Gastroesophageal sphincter (tissue), 4 donors: ENCODE measurements at places on chromosomes 11 and 22. TPM values are rescaled to one million over a fixed set of nuclear protein-coding genes. Genes with fewer than 3 reads are reported as not detected.

DNA sequence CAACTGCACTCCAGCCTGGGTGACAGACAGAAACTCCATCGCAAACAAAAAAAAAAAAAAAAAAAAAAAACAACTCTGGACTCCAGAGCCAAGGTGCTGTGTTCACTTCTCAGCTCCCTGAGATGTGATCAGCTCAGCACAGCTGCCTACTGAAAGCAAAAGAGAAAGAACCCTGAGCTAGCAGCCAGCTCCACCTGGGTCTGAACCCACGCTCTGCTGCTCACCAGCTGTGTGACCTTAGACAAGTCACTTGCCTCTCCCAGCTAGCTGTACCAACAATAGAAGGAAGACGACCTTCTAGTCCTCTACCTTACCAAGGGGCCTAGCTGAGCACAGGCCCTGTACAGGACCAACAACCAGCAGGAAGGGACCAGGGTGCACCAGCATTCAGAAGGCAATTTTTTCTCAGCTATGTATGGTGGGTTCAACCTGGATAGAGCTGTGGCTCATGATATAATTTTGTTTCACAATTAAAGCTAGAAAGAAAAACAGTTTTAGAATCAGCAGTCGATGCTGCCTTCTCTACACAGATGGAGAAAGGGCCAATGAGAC lies 3.8 kb downstream of the DGCR2 start:
- ATAC-seq, result no peak

GRCh38 chr11:91969486-91969885 lies 255.1 kb upstream of the FAT3 start:
- no peak for ATAC-seq

DNA sequence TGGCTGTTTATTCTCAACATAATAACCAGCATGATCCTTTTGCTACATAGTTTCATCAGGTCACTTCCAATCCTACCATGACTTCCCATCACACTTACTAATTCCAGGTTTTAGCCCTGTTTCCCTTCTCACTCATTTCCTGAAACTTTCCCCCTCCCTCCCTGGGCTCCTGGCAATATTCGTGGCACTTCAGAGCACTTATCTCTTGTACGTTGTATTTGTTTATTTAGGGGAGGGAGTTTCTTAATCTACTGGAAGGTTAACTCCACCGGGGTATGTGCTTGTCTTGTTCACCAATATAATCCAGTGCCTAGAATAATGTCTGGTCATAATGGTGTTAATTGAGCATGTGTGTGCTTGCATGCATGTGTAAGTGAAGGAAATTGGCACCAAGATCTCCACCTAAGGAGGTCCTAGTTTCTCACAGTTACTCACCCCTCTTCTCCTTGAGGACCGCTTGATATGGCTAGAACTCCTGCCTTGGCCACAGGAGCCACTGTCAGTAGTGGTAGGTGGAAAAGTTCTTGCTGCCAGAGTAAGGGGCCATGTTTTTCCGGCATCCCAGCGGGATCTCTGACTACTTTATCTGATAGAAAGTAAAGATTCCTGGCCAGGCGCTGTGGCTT lies 11.7 kb downstream of the EIF3L start:
- no peak for ATAC-seq

GRCh38 chr22:46113910-46114517 lies 36.3 kb upstream of the PPARA start:
- ATAC-seq, result peak; percentile 24

- no peak for ATAC-seq
Observed at GRCh38 chr22:45125188-45125587, 38.5 kb upstream of the NUP50 start.

DNA sequence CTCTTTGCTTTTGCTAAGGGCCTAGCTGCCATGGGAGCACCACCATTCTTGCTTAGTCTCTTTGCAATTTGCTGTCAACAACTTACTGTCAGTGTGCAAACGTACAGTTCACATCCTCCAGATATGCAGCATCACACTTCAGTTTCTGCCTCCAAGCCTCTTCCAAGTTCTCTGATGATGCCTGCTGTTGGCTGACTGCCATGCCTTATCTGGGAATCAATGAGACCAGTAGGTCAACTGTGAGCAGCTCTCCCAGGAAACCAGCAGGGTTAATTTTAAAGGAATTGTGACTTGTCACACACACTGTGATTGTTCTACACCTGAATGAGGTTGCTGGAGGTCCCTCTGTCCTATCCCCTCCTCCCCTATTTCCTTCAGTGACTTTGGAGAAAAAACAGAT lies 56.0 kb downstream of the COPB1 start:
- no peak for ATAC-seq

- peak; percentile 1 for ATAC-seq
Observed at GRCh38 chr22:46104170-46104880, 46.0 kb upstream of the PPARA start.

DNA sequence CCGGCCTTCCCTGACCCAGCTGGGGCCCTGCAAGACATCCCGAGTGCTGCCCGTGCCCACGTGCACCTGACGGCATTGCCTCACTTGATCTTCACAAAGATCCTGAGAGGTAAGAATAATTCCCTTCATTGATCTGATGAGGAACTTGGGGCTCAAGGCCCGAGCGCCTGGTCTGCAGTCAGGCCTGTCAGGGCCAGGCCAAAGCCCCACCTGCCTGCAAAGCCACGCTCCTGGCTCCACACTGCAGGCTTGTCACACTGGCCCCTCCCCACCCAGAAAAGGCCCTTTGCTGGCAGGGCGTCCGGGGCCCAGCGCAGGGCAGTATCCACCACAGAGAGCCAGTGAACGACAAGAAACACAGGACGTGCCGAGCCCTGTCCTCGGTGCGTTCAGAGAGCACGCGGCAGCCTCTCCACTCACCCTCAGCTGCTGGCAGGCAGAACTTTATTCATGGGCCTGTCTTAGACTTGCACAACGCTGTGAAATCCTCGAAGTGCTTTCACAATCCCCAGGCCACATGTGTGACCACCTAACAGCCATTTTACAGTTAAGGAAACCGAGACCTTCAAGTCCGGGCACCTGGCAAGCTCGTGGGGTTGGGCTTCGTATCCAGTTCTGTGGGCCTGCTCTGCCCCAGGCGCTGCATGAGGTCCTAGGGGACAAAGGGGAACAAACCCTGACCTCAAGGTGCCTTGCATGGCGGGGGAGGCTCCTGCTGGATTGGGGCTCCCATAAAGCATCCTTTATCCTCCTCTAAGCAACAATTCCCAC lies 14.8 kb downstream of the KIAA0930 start:
- peak; percentile 82 for ATAC-seq

DNA sequence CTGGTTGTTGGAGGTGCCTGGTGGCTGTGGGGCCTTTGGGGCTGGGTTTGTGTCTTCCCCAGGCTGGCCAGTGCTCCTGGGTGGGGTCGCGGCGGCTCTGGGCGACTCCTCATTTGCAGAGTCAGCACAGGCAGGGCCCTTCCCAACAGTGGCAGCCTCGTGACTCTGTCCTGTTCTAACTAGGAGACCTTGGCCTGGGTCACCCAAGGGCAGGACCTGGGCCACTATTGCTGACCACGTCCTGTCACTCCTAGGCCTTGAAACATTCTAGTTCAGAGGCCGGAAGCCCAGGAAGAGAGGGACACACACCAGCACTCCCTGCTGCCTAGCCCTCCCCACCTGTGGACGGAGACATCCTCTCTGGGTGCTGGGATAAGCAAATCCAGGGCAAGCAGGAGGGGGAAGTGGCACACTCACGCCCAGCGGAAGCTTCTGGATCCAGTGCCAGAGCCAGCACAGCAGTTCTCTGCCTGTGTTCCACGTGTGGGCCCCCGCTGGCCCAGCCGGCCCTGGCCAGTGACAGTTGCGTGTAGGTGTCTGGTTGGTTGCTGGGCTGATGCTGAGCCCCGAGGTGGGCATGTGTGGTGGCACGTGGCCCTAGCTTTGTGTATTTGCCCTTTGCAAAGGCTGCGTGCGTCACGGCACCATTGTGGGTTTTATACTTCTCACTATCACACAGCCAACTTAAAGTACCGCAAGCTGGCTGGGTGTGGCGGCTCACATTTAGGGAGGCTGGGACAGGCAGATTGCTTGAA lies 4.3 kb upstream of the CHID1 start:
- ATAC-seq, result peak; percentile 62

DNA sequence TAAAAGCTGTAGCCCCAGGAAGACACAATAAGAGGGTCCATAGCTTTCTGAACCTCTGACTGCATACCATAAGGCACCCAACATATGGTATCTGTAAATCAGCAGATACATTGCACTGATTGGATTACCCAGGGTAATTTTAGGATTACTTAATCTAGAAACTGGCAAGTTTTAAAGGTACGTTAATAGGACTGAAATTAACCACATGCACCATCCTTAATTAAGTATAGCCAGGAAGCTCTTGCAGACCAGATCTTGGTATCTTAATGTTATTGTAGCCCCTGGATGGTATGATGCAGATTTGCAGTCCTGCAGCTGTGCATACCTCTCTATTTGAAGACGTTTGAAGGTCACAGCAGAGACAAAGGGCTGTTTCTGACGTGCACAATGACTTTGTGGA lies 72.8 kb downstream of the ARHGAP42 start:
- ATAC-seq, result no peak

GRCh38 chr11:79078456-79078855 lies 362.4 kb downstream of the TENM4 start:
- no peak for ATAC-seq

DNA sequence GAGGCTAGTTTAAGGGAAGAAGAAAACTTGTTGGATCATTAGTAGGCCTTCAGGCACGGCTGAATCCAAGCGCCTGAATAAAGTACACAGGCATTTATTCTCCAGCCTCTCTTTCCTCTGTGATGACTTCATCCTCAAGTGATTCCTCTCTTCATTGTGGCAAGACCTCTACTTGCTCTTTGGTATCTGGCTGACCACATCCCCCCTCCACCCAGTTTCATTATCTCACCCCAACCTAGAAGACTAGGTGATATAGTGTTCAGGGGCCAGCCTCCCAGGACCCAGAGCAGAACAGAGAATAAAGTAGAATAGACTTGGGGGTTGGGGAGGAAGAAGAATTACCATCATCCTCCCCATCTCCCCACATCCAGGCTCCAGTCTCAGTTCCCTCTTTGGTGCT lies 189.3 kb downstream of the MIAT start:
- no peak for ATAC-seq

- ATAC-seq, result no peak
Observed at GRCh38 chr11:71342951-71343827, 90.8 kb upstream of the SHANK2 start.

POU2F3 gene
- not detected for total RNA-seq

CABP7 gene
- total RNA-seq, result not detected

INS gene
- total RNA-seq, result not detected
